Forelimb muscle (tissue), 1 donor: ENCODE measurements at places on chromosomes 5 and 9.

GRCh38 chr5:32144378-32145207, 29.5 kb downstream of the GOLPH3 start:
- DNase-seq = no peak

DNA sequence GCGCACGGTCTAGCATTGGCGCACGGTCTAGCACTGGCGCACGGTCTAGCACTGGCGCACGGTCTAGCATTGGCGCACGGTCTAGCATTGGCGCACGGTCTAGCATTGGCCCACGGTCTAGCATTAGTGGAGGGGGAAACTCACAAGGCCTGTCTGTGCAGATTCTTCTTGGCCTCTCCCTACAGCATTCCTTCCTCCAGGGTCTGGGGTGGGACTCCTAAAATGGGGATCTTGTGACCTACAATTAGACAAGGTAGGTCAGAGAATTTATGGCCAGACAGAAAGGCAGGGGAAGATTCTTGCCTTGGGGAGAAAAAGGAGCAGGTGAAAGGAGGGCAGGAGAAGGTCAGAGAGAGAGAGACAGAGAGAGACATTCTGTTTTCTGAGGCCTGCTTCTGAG, 5.4 kb upstream of the GBGT1 start:
- DNase-seq = no peak

DNA sequence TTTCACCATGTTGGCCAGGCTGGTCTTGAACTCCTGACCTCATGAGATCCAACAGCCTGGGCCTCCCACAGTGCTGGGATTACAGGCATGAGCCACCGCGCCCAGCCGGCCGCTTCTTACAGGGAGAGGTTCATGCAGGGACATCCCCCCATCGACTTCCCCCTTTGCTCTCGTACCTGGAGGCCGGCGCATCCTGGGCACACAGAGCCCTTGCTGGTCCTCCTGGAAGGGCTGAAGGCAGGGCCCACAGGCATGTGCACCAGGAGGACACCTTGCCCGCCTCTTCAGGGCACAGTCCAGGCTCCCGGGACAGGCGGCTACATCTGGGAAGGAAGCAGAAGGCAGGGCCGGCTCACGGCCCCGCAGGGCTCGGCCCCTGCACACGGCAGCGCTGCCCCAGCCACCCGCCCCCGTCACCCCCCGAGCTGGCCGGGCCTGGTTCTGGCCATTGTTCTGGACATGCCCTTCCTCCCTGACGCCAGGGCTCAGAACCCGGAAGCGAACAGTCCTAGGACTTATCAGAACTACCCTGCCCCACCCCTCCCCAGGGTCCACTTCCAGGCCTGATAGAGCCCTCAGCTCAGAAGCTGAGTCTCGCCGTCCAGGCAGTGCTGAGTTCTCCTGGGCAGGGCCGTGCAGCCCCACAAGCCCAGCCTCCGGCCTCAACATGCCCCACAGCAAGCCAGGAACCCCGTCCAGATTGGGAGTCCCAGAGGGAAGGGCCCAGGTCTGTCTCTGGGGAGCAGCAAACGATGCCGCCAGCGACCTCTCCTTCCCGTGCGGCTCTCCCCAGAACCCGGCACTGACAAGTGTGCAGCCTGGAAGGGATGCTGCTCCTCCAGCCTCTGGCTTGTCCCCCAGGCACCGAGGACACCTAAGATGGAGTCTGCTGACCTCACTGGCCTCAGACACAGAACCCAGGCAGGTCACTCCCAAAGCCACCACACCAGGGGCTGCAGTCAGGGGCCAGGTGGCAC, 2.9 kb downstream of the NPDC1 start:
- no peak for DNase-seq

GRCh38 chr5:113776168-113776567, 262.7 kb downstream of the YTHDC2 start:
- DNase-seq = no peak

GRCh38 chr5:178627259-178627598, 379 bp upstream of the CLK4 start:
- no peak for DNase-seq

GRCh38 chr5:175576096-175576495, 81.8 kb upstream of the HRH2 start:
- no peak for DNase-seq

DNA sequence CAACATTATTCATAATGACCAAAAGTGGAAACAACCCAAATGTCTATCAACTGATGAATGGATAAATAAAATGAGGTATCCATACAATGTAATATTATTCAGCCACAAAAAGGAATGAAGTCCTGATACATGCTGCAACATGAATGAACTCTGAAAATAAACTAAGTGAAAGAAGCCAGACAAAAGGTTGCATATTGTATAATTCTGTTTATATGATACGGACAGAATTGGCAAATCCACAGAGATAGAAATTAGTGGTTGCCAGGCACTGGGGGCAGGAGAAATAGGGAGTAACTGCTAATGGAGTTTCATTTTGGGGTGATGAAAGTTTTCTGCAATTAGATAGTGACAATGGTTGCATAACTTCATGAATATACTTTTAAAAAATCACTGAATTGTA, 47.0 kb downstream of the KIF24 start:
- DNase-seq = no peak

- no peak for DNase-seq
Measured at GRCh38 chr9:33415501-33416038, 13.2 kb upstream of the AQP7 start.

- DNase-seq = no peak
Measured at GRCh38 chr5:119059740-119060255, 11.1 kb upstream of the DMXL1 start.

DNA sequence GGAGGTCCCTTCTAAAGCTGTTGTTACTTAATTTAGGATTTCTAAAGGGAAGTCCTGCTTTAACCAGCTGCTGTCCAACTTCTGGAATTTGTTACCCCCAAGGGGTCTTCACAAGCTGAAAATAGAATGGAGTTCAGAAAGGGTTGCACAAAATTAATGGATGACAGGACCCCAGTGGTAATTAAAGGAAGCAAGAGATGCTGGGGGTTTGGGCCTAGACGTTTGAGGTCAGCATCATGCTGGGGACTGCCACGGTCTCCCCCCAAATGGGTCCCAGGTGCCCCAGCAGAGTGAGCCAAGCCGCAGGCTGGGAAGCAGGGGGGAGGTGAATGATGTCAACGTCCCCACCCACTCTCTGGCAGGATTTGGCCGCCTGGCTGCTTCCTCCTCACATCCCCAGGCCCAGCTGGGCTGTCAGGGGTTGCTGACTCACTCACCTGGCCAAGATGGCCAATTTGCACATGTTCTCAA, 97.5 kb upstream of the ARAP3 start:
- peak; percentile 20 for DNase-seq

- no peak for DNase-seq
Measured at GRCh38 chr5:169268019-169268418, 32.9 kb downstream of the SLIT3 start.

GRCh38 chr5:132434416-132435286, 55.9 kb downstream of the IRF1 start:
- no peak for DNase-seq

- DNase-seq = no peak
Measured at GRCh38 chr5:616484-617039, 4.4 kb downstream of the CEP72 start.

- DNase-seq = no peak
Measured at GRCh38 chr5:107149243-107150005, 521.3 kb downstream of the EFNA5 start.

DNA sequence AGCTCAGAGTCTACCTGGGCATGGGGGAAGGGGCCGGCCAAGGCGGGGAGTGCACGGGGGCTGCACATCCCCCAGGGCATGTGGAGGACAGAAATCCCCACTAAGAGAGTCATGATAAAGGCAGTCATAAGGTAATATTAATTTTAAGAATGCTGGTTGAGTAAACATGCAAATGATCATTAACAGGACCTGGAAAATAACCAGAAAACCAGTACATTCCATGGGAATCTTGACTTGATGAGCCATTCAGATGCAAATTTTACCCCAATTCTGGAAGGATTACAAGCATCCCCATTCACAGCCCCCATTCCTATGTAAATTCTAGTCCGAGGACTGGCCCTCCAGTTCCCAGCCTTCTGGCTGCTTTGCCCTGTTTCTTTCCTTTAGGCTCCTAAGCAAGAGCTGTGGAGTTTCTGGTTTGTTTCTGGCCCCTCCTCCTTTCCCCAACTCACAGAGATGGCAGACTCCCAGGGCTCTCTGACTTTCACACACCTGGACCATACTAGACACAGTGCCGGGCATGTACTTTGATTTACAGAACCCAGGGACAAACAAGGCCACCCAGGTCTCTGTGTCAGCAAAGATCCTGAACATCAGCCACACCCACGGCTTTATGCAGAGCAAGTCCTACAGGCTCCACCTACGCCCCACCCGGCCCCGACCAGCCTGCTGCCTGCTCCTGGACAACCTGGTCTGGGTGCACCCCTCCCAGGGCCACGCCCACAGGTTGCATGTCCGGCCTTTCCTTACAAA, 62.7 kb downstream of the SEMA4D start:
- no peak for DNase-seq

- no peak for DNase-seq
Measured at GRCh38 chr5:23029290-23029689, 176.1 kb upstream of the CDH12 start.

GRCh38 chr5:123371575-123372179, 51.5 kb downstream of the CEP120 start:
- no peak for DNase-seq

DNA sequence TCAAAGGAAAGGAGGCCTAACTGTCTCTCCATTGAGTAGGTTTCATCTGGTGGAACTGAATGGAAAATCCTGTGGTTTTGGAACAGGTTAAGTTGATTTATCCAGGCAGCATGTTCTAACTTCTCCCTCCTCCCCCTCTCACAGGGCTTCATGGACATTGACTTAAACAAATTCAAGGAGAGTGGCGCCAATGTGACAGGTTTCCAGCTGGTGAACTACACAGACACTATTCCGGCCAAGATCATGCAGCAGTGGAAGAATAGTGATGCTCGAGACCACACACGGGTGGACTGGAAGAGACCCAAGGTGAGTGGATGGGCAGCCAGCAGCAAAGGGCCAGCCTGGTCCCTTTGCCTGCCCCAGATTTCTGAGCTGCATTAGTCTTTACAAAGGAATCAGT, 183.9 kb downstream of the GRIA1 start:
- DNase-seq = no peak

DNA sequence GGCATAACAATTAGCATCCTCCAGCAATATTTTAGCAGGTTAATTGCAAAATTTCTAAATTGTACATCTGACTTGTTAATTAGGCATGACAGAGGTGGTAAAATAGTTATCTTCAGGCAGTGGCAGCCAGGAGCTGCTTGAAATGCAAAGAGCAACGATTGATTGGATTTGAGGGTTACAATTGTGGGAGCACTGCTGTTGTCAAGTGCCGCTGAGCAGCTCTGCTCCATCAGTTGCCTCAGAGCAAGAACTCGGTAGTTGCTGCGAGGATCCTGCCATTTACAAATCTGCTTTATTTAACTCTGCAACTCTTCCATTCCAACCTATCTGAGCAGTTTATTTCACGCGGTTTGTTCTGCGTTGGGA, 12.6 kb downstream of the PBX3 start:
- no peak for DNase-seq

DNA sequence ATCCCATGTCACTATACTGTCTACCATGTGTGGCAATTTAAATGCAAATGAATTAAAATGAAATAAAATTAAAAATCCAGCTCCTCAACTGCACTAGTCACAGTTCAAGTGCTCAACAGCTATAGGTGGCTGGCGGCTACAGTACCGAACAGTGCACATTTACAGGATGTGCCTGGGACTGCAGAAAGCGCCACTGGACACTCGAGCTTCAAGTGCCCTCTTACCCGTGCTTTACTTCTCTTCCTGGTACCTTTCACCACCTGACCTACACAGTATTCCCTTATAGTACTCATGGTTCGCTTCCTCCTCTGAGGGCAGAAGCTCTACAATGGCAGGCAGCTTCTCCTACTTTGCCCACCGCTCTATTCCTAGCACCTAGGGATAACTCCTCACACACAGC, 166.6 kb downstream of the FANCC start:
- no peak for DNase-seq

DNA sequence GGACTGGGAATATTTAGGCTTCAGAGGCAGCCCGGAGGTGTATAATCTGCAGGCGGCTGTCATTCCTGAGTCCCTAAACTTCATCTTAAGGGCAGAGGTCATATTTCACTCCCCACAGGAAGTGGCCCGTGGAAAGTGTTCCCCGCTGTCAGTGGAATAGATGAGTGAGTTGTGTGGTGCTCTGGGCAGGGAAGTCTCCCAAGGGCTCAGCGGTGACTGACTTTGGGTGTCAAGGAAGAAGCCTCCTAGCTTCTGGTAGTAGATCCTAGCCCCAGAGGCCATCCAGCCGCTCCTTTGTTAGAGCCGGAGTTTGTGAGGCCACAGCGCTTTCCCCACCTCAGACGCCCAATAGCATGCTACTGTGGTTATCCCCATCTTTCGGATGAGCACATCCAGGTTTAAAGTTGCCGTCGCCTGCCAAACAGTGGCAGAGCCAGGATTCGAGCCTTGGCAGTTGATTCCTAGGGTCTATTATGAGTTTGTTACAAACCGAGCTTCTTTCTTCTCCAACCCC, 38.9 kb upstream of the TIFAB start:
- DNase-seq = no peak

DNA sequence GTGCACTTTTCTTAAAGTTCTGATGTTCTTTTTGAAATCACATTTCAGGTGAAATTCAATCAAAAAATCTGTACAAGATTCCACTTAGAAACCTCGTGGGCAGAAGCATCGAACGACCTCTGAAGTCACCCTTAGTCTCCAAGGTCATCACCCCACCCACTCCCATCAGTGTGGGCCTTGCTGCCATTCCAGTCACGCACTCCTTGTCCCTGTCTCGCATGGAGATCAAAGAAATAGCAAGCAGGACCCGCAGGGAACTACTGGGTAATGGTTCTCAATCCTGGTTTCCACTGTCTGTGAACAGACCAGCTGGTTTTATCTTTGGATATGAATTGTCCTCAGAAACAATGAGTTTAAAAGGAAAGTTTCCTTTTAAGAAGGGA, 8.1 kb upstream of the SLC2A8 start:
- no peak for DNase-seq

DNA sequence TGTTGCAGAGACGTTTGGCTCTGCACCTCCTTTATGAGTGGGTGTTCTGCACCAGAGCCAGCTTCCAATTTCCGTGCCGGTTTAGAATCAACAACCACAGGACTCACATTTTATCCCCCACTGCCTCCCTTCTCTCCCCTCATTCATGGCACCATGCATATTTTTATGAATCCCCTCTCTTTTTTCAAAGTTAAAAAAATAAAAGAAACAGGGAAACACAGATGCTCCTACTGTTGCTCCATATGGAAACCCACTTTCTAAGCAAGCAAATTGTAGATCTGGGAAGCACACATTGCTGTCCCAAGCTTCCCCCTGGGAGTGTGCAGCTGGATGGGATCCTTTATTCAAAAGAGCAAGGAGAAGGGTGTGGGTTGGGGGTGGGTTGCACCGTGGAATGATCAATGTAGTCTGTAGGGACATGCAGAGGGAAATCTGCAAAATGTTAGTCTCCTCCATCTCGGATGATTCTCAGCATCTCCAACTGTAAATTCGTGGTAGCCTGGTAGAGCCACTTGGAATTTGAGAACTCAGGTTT, 410.0 kb upstream of the ADAMTSL1 start:
- no peak for DNase-seq

- DNase-seq = no peak
Measured at GRCh38 chr5:76672242-76672641, 43.7 kb upstream of the F2R start.
